Stimulated activated naive B cell treated with anti-CD40 and anti-IgM and Interleukin-4, amounts not matched to agents 10 μg/mL and 1 μg/mL and 100 μg/mL, for 72 hours (primary cell): ENCODE measurements at places on chromosomes 6 and 20.

DNA sequence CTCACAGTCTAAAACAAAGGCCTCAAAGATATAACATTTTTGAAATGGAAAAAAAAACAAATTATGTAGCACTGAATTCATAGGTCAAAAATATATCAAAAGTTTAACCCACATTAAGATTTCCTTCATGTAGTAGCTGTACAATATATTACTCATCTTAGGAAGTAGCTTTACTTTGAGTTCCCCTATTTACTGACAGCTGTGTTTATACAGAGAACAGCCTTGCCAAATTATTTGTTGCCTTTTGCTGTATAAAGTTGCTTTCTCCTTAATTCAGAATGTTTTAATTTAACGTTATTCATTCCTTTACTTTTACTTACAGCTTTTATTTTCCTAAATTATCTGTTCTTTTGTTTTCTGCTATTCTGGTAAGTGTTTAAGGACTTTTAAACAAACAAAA, 181.0 kb downstream of the COL12A1 start:
- DNase-seq: no peak

- DNase-seq: no peak
Observed at GRCh38 chr6:85347812-85348211, 102.1 kb upstream of the NT5E start.

- DNase-seq: peak; percentile 73
Observed at GRCh38 chr6:157761331-157761921, 61.6 kb upstream of the SNX9 start.

GRCh38 chr6:103570431-103570830, 1289.3 kb downstream of the HACE1 start:
- no peak for DNase-seq

DNA sequence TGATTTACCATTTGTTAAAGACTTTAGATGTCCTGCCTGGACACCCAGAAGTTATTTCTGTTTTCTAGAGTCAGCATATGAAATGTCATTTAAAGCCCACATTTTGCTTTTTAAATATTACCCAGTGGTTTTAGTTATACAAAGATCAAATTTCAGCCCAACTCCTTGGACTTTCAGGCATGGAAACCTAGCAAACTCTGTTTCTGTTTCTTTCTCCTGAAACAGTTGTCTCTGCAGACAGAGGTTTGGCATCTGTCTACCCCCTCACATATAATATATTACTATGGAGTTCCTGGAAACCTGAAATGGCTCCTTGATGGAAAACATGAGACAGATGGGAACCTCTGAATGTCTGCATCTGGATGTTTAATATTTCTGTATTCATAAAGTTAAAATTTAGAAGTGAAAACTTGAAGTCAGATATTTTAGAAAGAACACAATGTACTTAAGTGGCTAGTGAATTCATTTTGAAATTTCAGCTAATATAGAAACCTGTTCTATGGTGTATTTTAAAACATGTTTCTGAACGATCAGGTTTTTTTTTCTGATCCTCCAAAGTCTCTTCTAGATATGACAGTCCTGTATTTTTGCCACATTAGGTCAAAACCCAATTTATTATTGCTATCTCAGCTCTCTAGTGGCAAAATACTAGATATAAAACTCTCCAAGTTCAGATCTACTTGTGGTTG, 743.3 kb downstream of the CD109 start:
- DNase-seq: no peak

GRCh38 chr6:167963589-167964057, 33.8 kb upstream of the KIF25 start:
- DNase-seq: no peak

GRCh38 chr20:19908576-19908975, 108.6 kb upstream of the NAA20 start:
- no peak for DNase-seq

GRCh38 chr6:148760568-148761526, 14.0 kb downstream of the UST start:
- DNase-seq: peak; percentile 96

GRCh38 chr6:11276228-11276627, 43.8 kb upstream of the NEDD9 start:
- DNase-seq: no peak

- DNase-seq: no peak
Observed at GRCh38 chr6:19342616-19343015, 494.6 kb upstream of the ID4 start.

- no peak for DNase-seq
Observed at GRCh38 chr6:43129434-43130194, 41.5 kb upstream of the SRF start.

DNA sequence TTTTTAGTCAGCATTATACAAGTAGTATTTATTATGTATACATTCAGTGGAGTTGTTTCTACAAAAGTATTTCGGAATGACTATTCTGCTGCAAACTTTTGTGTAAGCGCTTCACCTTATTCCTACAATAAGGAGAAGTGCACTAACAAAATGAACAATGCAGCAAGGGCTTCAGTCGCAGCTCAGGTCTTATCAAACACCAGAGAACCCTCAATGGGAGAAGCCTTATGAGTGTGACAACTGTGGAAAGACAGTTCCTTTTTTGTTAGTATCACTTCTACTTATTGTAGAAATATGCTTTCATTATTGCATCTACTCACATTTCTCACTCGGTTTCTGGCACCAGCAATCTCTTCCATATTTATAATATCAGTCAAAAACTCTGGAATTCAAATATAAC, 18.8 kb downstream of the ZKSCAN3 start:
- peak; percentile 17 for DNase-seq

GRCh38 chr6:56764081-56764566, 121.4 kb upstream of the DST start:
- DNase-seq: no peak

- DNase-seq: no peak
Observed at GRCh38 chr20:24459733-24460132, 9.7 kb upstream of the SYNDIG1 start.

DNA sequence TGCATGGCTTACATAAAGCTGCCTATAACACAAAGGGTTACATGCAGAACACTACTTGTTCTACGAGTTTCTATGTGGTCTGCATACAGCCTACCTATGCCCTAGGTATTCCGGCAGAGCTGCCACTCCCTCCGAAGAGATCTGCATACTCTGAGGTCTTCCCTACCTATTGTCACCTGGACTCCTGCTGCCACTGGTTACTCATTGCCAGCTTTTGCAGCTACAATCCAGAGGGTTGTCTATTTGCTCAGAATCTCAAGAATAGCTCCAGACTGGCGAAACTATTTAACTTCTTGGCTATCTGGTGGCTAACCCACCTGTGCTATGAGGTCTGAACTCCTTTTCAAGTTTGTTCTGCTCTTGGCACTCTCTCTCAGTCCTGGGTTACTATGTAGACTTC, 323.3 kb downstream of the BMP2 start:
- DNase-seq: no peak

- DNase-seq: no peak
Observed at GRCh38 chr6:10215326-10216110, 199.4 kb downstream of the TFAP2A start.

GRCh38 chr6:168507297-168507696, 66.3 kb downstream of the SMOC2 start:
- DNase-seq: no peak

DNA sequence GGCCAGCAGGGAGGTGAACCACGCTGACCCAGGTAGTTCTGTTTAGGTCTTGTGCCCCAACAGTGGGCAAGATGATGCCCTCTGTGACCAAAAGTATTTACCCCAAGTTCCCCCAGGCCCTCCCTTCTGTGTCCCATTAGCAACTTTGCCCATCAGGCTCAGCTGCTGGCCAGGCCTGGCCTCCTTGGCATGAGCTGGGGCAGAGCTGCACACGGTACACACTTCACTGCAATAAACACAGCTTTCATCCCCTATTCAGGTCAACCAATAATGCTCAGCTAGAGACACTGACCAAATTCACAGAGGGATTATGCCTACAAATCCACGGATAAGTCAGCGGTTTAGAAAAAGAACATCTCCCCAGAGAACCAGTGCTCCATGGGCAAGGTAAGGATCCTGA, 103.7 kb downstream of the SLC23A2 start:
- DNase-seq: no peak

DNA sequence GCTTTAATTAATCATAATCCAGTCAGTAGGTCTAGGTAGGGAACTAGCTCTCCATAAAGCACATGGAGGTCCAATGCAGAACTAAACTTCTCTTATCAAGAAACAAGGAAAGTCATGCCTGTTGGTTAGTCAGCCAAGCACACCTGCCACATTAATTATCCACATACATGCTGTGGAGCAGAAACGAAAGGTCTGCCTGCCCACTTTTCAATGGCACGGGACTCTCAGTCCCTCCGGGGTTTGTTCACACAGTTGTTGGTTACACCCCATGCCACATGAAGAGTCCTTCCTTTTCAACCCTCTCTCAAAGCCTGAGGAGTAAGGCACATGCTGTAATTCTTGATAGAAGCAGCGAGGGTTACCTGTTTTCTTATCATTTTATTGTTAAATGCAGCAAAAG, 1096.4 kb upstream of the MAP3K7 start:
- no peak for DNase-seq

DNA sequence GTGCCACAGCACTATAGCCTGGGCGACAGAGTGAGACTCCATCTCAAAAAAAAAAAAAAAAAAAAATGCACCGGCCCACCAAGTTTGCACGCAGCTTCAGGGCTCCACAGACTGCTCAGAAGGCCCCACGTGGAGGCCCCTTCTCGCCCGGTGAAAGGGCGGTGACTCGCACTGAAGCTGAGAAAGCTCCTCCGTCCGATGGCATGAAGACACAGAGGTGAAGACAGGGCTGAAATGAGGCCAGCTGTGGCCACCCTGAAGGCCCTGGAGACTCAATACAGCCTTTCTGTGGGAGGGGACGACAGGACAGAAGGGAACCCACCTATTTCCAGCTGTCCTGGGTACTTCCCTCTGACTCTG, 84.0 kb downstream of the PTPN1 start:
- no peak for DNase-seq

DNA sequence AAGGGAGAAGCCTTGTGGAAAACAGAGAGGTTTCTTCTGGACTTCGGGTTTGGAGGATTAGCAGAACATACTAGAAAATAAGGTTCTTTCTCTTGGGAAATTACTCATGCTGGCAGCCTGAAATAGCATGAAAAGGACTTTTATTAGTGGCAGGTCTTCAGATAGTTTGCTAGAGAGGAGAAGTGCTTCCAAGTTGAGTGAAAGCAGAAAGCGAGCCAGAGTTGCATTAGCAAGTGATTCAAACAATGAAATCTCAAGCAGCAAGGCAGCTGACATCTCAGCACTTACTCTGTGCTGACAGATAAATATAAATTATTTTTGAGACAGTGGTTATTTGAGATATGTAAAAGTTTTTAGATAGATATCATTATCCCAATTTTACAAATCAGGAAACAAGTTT, 91.9 kb downstream of the PLCB4 start:
- no peak for DNase-seq

DNA sequence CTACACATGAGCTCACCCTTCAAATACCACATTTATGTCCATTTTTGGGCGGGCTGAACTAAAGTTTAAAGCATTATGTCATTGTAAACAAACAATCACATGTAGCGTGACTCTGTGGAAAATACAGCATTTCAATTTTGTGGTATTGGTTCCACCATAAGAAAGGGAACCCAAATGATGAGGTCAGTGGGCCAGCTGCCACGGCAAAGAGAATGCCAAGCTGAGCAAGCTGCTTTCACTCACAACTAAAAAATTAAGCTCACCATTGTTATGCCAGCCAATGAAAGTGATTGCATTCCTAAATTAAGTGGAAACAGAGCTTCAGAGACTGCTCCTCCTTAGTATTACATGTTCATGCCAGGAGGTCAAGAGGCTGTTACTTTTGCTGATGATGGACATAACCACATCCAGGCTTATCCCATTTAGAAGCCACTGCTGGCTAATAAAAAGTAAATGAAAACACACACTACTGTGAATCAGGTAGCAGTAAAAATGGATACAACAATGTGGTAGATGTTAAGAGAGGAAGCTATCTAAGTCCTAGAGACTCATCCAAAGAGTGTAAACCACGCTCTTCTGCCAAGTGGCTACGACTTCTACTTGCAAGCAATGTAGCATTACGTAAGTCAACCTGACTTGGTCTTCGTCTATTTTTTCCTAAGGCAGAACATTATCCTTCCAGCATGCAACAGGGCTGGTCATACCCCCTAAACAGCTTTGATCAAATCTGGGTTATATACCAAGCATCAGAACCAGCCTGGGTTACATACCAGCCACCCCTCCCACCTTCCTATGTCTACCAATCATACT, 164.8 kb downstream of the BACH2 start:
- DNase-seq: no peak

DNA sequence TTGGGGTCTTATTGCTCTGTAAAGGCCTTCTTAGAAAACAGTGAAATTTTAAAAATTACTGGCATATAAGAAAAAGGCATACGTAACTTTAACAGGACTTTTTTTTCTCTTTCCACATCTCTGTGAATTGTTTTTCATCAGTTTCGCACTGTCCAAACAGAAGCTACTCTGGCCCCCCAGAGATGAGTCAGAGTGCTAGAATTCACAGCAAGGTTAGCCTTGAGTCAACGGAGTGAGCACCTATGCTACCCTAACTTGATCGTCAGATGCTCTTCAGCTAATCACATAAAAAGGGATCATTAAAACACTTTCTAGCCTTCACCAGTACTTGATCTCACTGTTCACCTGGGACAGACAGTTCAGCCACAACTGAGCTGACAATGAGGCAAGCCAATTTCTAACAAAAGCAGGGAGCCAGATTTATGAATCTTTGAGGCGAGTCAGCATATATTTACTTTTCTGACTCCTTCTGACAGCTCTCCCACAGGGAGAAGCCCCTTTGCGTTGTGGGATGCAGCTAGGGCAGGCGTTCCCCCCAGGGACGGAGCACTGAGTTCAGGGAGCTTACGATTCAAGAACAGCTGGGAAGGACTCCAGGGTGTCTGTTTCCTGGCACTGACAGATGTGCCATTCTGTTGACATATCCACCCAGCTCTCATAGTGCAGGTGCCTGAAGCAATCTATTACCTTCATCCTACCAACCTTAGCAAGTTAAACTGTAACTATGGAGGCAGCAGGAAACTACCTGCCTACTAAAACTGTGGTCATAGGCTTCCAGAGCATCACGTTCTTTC, 46.4 kb upstream of the SPDEF start:
- DNase-seq: no peak

- DNase-seq: peak; percentile 24
Observed at GRCh38 chr6:138455746-138456400, 43.4 kb downstream of the NHSL1 start.

- DNase-seq: no peak
Observed at GRCh38 chr6:280775-281468, 11.4 kb upstream of the DUSP22 start.

GRCh38 chr6:161747506-161747905, 473.6 kb upstream of the AGPAT4 start:
- no peak for DNase-seq
